A549 treated with ZK216348 at 1 μM for 4 hours (cell line): ENCODE measurements at places on chromosomes 7 and 10. TPM values are rescaled to one million over a fixed set of nuclear protein-coding genes. Genes with fewer than 3 reads are reported as not detected.

Gene ITPRID1
- total RNA-seq: not detected in 5 replicates

Gene SLC26A3
- total RNA-seq: not detected in 5 replicates

Gene FGL2
- total RNA-seq: not detected in 5 replicates

Gene CTBP2
- 92.5 to 119 TPM (median 112 TPM) in 5 replicates for total RNA-seq

Gene PRF1
- total RNA-seq: not detected in 5 replicates

Gene AGR2
- total RNA-seq: 104 to 176 TPM (median 152 TPM) in 5 replicates

Gene PHKG1
- total RNA-seq: 0.12 to 0.68 TPM (median 0.52 TPM) in 5 replicates

Gene COL26A1
- 0.18 to 0.62 TPM (median 0.44 TPM) in 5 replicates for total RNA-seq

Gene SORBS1
- 0.52 to 0.71 TPM (median 0.60 TPM) in 5 replicates for total RNA-seq

Gene FAM237B
- total RNA-seq: not detected in 5 replicates

Gene LHPP
- 11.8 to 14.8 TPM (median 12.5 TPM) in 5 replicates for total RNA-seq

Gene CDC14C
- not detected in 5 replicates for total RNA-seq

Gene THSD7A
- 1.6 to 3.3 TPM (median 3.1 TPM) in 5 replicates for total RNA-seq

Gene SYT15B
- total RNA-seq: 2.6 to 5.2 TPM (median 3.0 TPM) in 5 replicates
